Islet precursor cell (in vitro differentiated cells): ENCODE measurements at places on chromosomes 11 and 22.

- no peak for DNase-seq
Measured at GRCh38 chr11:116427337-116427902, 345.4 kb downstream of the BUD13 start.

DNA sequence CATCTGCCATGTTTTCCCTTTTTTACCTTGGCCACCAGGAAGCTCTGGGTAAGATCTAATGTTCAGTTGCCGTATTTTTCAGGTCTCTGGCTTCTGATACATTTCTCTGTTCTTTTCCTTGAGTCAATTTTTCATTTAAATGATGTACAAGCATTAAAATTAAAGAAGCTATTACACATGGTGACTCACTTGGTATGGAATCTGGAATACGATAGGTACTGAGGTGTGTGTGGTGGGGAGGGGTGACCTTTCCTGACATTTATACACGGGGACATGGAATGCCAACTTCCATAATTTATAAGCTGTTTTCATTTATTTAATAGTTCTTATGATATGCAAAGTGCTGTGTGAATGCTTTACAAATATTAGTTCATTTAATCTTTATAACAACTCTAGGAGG is 47.8 kb upstream of the ALX4 start:
- no peak for DNase-seq

DNA sequence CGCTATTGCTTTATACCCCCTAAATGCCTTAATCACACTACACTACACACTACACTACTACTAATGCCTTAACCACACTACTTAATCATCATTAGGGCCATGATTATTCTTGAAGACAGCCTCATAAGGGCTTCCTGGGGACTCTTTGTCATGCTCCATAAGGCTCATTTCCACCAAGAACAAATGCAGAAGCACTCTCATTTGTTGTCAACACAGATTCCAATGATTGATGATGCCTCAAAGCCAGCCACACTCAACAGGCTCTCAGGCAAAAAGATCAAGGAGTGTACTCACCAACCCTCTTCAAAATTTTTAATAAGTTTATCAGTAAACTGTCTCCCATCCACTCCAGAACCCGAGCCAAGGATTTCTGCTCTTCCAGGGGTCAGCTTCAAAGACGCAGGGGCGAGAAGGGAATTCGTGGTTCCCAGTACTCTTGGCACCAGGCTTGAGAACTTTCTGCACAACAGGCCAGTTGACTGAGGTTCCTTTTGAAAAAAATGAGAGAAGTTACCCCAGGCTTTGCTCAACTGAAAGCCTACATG is 204.7 kb upstream of the GUCY1A2 start:
- no peak for DNase-seq

GRCh38 chr11:13878077-13878476 is 84.4 kb upstream of the SPON1 start:
- peak; percentile 4 for DNase-seq

- peak; percentile 50 for DNase-seq
Measured at GRCh38 chr22:47192651-47193437, 430.4 kb downstream of the TBC1D22A start.

DNA sequence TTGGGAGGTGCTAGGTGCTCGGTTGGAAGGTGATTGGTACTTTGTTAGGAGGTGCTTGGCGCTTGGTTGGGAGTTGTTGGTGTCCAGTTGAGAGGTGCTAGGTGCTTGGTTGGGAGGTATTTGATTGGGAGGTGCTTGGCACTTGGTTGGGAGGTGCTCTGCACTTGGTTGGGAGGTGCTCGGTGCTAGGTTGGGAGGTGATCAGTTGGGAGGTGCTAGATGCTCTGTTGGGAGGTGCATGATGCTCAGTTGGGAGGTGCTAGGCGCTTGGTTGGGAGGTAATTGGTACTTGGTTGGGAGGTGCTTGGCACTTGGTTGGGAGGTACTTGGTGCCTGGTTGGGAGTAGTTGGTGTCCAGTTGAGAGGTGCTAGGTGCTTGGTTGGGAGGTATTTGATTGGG is 40.2 kb downstream of the LRP5 start:
- DNase-seq, result no peak
